ENCODE measurements at places on chromosomes 2 and 18. TPM values are rescaled to one million over a fixed set of nuclear protein-coding genes. Genes with fewer than 3 reads are reported as not detected.

Gene BCL2
- total RNA-seq: 18.5 TPM

Gene CRYGC
- total RNA-seq: not detected

Gene ERFE
- 0.35 TPM for total RNA-seq

Gene RASGRP3
- total RNA-seq: 7.4 TPM

Gene RNF125
- 6.1 TPM for total RNA-seq

Gene KCNK3
- 9.1 TPM for total RNA-seq

Gene G6PC2
- not detected for total RNA-seq

Gene FLACC1
- total RNA-seq: 3.4 TPM

Gene ABCG8
- total RNA-seq: 2.6 TPM

Gene RPIA
- total RNA-seq: 24.4 TPM

Measured in mucosa of gallbladder (tissue), 1 donor.